ENCODE measurements at places on chromosomes 7 and 10. TPM values are rescaled to one million over a fixed set of nuclear protein-coding genes. Genes with fewer than 3 reads are reported as not detected.

GRCh38 chr7:18890885-18891621, 226.4 kb downstream of the TWIST1 start:
- no peak for DNase-seq

- no peak for DNase-seq
Observed at GRCh38 chr10:137031-137430, 1.8 kb downstream of the ZMYND11 start.

PKD2L1 gene
- 0.62 TPM for total RNA-seq

LYZL1 gene
- total RNA-seq: not detected

UMAD1 gene
- total RNA-seq: 10.9 TPM

PTPN12 gene
- 136 TPM for total RNA-seq

GRCh38 chr10:66804962-66805361, 120.9 kb upstream of the LRRTM3 start:
- DNase-seq: no peak

DNA sequence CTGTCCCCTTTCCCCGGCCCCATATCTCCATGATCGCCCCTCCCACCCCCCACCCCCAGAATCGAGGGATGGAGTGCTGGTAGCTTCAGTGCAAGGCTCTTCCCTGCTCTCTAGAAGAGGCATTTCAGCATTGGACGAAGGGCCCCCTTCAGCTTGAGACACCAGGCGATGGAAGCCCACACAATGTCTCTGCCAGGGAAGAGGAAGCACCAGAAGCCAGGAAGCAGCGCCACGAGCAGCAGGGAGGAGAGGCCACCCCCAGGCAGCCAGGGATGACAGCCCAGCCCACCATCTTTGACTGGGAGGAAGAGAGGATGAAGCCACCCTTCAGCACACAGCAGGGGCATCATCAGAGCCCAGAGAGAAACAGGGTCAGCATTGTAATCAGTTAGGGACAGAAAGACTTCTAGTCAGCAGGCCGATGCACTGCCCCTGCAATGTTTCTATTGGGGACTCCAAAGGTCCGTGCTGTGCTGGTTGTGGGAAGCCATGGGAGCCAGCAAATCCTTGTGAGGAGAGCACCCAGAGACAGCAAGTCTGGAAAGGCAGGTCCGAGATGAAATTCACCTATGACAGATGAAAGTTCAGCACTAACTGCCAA, 15.7 kb downstream of the TMEM72 start:
- no peak for DNase-seq

- DNase-seq: no peak
Observed at GRCh38 chr10:33015761-33016547, 57.9 kb upstream of the ITGB1 start.

GRCh38 chr7:29278337-29279069, 83.9 kb downstream of the CHN2 start:
- DNase-seq: no peak

- no peak for DNase-seq
Observed at GRCh38 chr10:46523119-46523961, 33.1 kb downstream of the GPRIN2 start.

DNA sequence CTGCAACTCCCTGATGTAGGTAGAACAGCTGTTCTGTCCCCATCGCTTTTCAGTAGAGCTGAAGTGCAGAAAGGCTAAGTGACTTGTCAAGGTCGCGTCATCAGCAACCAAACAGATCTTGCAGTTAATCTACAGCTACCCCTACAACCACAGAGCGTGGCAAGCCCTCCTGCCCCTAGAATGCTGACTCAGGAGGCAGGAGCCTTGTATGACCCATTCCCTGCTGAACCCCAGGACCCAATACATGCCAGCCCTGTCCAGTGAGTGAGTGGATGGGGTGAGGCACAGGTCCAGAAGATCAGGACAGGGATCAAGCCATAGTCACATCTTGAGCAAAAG, 26.6 kb upstream of the GJD4 start:
- DNase-seq: no peak

CTAGE6 gene
- total RNA-seq: not detected

BAIAP2L1 gene
- 0.16 TPM for total RNA-seq

DNA sequence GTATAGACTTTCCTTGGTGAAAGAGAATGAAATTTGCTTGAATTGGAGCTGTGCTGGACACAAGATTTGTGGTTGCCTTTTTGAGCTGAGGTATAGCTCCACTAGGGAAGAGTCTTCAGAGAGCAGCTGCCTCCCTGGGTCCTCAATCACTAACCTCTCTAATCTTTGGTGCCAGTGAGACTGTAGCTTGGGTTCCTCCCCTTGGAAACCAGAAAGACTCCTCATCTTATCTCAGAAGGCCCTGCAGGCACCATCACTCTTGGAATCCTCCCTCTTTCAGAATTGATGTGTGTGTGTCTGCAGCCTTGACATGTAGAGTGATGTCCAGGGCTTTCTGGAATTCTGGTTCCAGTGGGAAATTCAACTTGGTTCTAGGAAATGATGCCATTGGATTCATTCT, 426.5 kb downstream of the RPS24 start:
- DNase-seq: no peak

GRCh38 chr10:25934621-25935139, 651 bp downstream of the MYO3A start:
- no peak for DNase-seq

- no peak for DNase-seq
Observed at GRCh38 chr10:43176271-43176670, 38.0 kb downstream of the CSGALNACT2 start.

- no peak for DNase-seq
Observed at GRCh38 chr7:75858410-75858809, 20.4 kb upstream of the RHBDD2 start.

PARP12 gene
- 3.0 TPM for total RNA-seq

- DNase-seq: no peak
Observed at GRCh38 chr10:30415593-30415992, 18.4 kb upstream of the MAP3K8 start.

DNA sequence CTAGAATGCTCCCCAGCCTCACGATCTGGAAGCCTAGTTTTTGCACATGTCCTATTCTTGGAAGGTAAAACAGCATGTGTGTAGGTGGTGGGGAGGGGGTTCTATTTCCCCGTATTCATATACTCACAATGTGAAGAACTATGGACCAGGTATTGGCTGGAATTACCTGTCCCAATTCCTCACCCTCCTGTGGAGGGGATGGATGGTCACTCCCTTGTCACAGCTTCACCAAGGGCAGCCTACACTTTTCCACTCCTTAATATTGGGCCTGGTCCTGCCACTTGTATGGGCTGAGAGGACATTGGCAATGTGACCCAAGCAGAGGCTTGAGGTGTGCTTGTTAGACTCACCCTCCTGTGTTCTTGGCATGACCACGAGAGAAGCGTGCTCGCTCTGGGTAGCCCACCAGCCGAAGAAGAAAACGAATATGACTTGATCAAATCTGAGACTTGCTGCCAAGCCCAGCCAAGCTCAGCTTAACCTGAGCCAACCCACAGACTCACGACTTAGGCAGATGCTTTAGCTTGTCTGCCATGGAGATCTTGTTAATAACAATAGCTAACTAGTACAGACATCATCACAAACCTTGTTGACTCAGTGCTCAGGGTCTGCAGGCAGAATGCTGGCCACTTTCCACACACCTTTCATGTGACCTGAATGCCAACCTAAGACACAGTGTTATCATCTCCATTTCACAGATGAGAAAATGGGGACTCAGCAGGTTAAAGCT, 17.2 kb downstream of the ZNF488 start:
- no peak for DNase-seq

CEP55 gene
- total RNA-seq: 1.9 TPM

DNA sequence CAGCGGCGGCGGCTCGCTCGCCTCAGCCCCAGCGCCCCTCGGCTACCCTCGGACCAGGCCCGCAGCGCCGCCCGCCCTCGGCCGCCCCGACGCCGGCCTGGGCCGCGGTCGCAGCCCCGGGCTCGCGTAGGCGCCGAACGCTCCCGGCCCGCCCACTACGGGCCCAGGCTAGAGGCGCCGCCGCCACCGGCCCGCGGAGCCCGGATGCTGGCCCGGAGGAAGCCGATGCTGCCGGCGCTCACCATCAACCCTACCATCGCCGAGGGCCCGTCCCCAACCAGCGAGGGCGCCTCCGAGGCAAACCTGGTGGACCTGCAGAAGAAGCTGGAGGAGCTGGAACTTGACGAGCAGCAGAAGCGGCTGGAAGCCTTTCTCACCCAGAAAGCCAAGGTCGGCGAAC, 18.2 kb upstream of the TSPAN33 start:
- no peak for DNase-seq

INPP5A gene
- 29.3 TPM for total RNA-seq

GRCh38 chr10:83982812-83983211, 156.5 kb upstream of the GHITM start:
- no peak for DNase-seq

GRCh38 chr10:12476656-12477055, 127.3 kb downstream of the CAMK1D start:
- DNase-seq: no peak

DNA sequence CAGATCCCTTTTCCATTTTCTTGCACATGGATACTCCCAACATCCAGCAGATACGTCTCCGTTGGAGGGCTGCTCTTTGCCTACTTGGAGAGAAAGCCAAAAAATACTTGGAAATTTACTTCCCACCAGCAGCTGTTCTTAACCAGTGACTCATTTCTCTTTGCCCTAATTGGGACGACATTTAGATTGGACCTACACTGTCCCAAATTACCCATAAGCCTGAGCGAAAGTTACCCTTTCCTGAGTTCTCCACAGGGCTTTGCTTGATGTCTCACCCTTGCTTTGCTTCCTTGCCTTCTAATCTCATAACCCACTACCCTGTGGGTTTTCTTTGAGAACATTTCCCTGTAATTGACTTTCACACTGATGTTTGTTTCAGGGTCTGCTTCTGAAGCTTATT, 48.1 kb downstream of the SAMD8 start:
- DNase-seq: peak; percentile 4

DNA sequence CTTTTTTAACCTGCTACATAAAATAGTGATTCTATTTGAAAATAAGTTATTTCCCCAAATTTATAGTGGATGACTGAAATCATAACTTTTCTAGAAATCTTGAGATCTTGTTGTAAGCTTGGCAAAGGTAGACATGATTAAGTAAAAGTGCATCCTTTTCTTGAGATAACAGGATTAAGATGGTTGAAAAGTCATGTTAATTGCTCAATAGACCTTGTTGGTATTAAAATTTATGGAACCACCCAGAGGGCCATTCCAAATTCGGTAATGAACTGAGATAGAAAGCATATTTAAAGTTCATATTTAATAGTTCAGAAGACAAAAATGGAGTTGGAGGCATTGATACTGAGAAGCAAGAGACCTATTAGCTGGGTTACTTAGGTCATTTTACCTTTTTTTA, 139.1 kb downstream of the BICC1 start:
- DNase-seq: no peak

DNA sequence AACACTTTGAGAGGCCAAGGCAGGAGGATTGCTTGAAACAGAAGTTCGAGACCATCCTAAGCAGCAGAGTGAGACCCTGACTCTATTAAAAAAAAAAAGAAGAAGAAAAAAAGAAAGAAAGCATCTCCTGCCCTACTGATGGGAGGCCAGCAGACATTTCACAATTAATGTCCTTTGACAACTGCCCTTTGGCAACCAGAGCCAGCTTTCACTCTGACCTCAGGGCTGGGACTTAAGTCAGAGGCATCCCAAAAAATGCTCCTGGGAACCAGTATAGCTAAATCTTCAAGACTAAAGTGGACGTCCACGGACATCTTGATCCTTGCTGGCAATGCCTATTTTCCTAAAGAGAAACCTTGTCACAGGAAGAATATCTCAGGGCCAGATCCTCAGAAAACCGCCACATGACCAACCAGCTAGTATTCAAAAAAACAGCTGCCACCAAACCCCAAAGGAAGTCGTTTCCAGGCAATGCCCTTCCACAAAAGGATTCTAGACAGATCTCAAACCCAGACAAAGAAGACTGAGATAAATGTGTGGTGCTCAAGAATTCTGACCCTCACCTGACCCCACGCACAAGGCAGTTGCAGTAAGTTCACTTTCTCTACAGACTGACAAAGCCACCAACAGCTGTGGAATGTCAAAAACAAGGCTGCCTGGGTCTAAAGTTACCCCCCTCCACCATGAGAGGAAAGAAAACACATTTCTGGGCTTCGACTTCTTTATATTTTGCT, 18.4 kb downstream of the GFRA1 start:
- no peak for DNase-seq

GRCh38 chr10:14554091-14554490, 220.6 kb downstream of the FAM107B start:
- no peak for DNase-seq

UPK3B gene
- total RNA-seq: not detected

CACNA2D1 gene
- total RNA-seq: 149 TPM

GLI3 gene
- 4.1 TPM for total RNA-seq

MYL10 gene
- total RNA-seq: not detected

ZC3HAV1L gene
- total RNA-seq: 10.8 TPM

GRCh38 chr7:4718075-4718474, 36.0 kb downstream of the FOXK1 start:
- no peak for DNase-seq

GRCh38 chr7:51315393-51316261, 982 bp downstream of the COBL start:
- DNase-seq: peak; percentile 47

GRCh38 chr7:83693256-83693655, 44.3 kb upstream of the SEMA3E start:
- no peak for DNase-seq

GRCh38 chr7:101956130-101956529, 138.7 kb downstream of the CUX1 start:
- no peak for DNase-seq

Measured in occipital lobe (tissue), 3 donors.